ENCODE measurements at places on chromosomes 1 and 21.

DNA sequence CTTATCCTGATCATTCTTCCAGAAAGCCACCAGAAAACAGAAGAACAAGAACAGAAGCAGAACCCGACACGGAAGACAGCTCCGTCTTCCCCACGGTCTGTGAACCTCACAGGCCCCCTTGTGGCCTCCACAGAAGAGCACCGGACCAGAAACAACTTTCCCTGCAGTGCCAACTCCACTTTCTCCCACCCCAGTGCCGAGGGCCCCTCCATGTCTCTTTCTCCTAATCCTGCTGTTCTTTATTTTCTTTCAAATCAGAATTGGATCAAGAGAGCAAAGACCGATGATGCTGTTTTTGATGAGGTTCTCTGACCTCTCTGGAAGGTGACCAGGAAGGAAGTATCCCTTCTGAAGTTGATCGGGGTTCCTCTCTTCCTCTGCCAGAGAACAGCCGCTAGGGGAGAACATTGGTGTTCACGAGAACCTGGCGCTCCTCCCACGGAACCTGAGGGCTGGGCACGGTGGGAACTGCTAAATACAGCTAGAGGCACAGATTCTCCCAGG is 58.9 kb upstream of the CTTNBP2NL start:
- peak; percentile 89 for ATAC-seq

DNA sequence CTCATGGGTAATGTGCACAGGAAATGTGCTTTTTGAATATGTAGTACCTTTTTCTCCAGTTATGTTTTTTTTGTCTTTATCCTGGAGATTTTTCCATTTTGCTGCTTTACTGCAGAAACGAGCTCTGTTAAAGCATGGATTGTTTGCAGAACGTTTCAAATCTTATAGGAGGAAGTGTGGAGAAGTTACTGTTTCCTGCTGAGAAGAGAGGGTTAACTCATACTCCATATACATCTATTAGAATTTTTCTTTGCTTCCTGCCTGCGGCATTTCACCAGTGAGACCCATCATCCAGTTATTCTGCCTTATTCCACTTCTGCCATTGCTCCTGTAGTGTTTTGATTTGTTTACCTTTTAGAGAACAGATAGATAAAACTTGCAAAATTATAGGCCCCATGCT is 2.0 kb downstream of the RPRD2 start:
- no peak for ATAC-seq

GRCh38 chr1:236821091-236821627 is 26.1 kb downstream of the MTR start:
- no peak for ATAC-seq

DNA sequence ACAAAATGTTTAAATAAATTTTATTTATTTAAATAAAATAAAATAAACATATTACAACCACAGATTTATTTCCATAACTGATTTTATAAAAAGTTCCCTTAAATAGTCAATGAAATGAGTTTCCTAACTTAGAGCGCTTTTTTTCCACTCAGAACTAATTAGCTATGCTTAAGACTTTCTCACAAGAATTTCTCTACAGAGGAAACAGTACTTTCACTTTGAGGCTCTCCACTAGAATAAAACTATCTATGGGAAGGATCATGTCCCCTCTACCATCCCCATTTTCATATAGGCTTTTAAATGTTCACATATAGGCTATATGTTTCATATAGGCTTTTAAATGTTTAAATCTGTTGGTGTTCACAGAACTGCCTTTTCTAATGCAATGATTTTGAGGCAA is 40.0 kb upstream of the DPH5 start:
- ATAC-seq: no peak

DNA sequence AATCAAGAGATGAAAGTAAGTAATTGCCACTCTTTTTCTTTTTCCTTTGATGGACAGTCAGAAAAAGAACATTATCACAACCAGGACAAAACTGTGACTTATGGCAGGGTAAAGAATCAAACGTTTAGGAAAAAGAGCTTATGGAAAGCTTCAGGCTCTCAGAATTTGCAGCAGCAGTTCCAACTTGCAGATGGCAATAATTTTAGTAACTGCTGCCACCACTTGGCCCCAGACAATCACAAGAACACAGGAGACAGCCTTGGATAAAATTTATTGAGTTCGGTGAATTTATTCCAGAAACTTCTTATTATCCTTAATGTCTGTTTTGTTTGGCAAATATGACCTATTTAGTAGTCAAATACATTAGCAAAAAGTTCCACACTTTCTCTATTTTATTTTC is 804.4 kb downstream of the BRINP3 start:
- peak; percentile 72 for ATAC-seq

DNA sequence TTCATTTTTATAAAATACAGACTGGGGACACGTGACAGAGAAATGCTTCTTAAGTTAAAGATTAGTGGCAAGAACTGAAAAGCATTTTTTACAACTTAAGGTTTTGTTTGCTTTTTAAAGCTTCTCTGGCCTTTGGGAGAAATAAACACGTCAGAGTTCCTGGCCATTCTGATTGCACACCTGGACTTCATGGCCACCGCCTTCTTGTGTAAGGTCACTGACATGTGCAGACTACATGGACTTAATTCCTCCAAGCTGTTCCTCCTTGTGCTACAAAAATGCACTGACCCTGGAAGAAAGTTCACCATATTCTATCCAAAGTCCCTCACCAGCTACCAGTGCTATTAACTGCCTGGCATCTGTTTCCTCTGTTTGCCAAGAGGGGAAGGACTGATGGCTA is 56.1 kb downstream of the GADD45A start:
- ATAC-seq: no peak

GRCh38 chr1:166721145-166721544 is 118.1 kb upstream of the POGK start:
- no peak for ATAC-seq

- no peak for ATAC-seq
These were observed 185.8 kb downstream of the NRIP1 start for GRCh38 chr21:14878971-14879370.

DNA sequence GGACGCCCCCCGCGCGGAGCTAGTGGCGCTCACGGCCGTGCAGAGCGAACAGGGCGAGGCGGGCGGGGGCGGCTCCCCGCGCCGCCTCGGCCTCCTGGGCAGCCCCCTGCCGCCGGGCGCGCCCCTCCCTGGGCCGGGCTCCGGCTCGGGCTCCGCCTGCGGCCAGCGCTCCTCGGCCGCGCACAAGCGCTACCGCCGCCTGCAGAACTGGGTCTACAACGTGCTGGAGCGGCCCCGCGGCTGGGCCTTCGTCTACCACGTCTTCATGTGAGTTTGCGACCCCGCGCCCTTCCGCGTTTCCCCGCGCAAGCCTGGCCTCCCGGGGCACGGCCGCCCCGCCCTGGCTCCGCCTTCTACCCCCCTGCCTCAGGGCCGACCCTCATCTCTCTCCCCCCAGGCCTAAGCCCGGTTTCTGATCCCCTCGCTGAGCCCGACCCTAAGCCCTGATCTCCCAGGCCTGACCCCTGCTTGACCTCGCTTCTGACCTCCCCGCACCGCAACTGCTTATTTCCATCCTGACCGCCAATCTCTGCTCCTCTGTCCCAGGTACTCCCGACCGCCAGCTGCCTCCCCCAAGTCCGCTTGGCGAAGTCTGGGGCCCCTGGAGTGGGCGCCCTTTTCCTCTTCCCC is 669 bp downstream of the KCNQ4 start:
- no peak for ATAC-seq

GRCh38 chr1:159929155-159930051 is 4.1 kb upstream of the TAGLN2 start:
- ATAC-seq: no peak

GRCh38 chr21:43600642-43601402 is 58.5 kb downstream of the HSF2BP start:
- ATAC-seq: peak; percentile 89
